ENCODE measurements at places on chromosomes 7 and 10. TPM values are rescaled to one million over a fixed set of nuclear protein-coding genes. Genes with fewer than 3 reads are reported as not detected.

GRCh38 chr10:17214526-17214925 is 13.1 kb upstream of the TRDMT1 start:
- no peak for DNase-seq

GRCh38 chr10:100489396-100489795 is 26.6 kb downstream of the WNT8B start:
- DNase-seq: no peak

GRCh38 chr7:133650069-133650468 is 397.2 kb downstream of the EXOC4 start:
- peak; percentile 49 for DNase-seq

DNA sequence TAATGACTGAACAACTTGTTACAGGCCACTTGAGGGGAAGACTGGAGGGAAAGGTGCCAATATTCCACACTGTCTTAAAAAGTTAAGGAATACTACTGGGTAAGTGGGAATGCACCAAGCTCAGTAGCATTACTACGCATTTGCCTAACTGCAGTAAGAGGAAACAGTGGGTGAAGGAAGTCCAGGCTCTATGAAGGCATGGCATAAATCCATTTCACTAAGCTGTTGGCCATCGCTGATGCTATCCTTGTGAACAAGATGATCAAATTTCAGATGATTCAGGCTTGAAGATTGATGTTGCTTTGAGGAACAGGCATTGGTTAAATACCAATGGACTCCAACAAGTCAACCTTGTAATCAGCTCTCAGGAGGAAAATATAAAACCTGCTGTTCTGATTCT is 44.2 kb upstream of the TES start:
- no peak for DNase-seq

Gene VWA2
- total RNA-seq: 2.0 TPM

GRCh38 chr10:18144928-18145327 is 4.7 kb downstream of the CACNB2 start:
- DNase-seq: no peak

Gene PDE1C
- total RNA-seq: 24.0 TPM

DNA sequence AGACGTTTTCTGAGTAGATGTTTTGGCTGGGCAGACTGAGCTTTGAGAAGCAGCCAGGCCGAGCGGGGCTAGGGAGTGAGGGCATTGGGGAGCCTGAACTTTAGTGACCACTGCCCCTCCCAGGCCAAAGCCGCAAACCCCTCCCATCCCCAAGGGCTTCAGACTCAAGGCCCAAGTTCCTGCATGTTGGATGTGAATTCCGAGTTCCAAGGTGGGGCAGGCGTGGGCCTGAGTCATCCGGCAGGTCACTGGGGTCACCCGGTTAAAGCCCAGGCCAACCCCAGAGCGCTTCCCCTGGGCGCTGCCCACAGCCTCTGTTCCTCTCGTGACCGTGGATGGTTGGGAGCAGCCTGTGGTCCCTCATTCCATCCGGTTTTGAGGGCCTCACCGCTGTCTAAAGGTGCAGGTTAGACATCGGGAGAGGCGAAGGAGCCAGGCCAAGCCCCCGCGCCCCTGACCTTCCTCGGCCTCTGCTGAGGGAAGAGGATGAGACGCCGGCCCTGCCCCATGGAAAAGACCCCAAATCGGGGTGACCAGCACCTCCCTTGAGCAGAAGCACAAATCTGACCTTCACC is 6.9 kb upstream of the PDGFA start:
- no peak for DNase-seq

DNA sequence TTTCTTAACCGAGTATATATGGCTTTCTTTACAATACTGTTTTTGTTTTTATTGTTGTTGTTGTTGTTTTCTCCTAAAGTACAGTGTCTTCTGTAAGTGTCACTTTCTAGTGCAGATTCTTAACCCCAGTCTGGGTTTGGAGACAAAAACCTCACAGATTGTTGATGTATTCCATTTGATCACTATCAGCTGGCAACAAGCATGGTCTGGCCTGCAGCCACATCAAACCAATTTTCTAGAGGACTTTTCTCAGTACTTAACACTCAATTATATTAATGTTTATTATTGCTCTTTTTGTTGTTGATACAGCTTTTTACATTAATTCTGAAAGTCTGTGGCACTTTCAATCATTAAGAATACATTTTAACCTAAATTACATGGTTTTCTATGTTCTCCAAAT is 17.1 kb downstream of the LRRN3 start:
- no peak for DNase-seq

GRCh38 chr7:1073142-1073977 is 14.6 kb upstream of the GPER1 start:
- DNase-seq: no peak

Gene ADAMTS14
- total RNA-seq: 4.7 TPM

DNA sequence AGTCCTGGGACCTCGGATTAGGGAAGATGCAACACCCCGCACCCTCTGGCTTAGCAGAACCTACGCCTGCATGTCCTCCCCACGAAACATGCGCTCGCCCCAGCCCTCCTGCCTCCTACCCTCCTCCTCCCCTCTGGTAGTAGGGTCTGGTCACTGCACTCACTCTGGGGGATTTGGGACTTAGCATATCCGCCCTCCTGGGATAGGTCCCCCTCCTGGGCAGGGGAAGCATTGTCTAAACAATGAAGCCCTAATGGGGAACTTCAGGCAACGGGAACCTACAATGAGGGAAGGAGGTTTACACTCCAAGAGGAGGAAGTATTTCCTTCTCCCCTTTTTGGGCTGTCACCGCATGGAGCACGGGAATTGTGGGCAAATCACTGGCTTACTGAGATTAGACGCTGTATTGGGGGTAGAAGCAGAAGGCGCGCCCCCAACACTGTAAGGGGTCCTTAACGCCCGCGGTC is 892 bp downstream of the CRHR2 start:
- no peak for DNase-seq

Gene MRLN
- 1.6 TPM for total RNA-seq

Data from spinal cord (tissue), 10 donors.